Fibroblast of the conjunctiva (primary cell): ENCODE measurements at places on chromosomes 7 and 10.

GRCh38 chr7:107563081-107563774, 492 bp downstream of the COG5 start:
- DNase-seq: no peak

DNA sequence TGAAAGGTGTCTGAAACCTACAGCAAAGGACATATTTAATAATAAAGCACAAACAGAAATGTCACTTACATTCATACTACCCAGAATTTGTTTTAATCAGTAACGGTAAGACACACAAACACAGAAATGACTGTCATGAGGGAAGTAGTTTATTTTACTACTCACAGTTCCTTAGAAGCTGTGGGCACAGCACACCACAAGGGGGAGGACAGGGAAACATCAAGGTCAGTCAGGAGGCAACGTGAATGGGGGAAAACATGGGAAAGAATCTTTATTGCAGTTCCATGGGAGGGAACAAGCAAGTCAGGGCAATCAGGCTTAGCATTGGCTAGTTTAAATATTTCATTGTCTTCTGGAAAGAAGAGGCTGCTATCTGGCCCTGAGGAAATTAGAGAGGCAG, 123.8 kb upstream of the PDSS1 start:
- DNase-seq: no peak

DNA sequence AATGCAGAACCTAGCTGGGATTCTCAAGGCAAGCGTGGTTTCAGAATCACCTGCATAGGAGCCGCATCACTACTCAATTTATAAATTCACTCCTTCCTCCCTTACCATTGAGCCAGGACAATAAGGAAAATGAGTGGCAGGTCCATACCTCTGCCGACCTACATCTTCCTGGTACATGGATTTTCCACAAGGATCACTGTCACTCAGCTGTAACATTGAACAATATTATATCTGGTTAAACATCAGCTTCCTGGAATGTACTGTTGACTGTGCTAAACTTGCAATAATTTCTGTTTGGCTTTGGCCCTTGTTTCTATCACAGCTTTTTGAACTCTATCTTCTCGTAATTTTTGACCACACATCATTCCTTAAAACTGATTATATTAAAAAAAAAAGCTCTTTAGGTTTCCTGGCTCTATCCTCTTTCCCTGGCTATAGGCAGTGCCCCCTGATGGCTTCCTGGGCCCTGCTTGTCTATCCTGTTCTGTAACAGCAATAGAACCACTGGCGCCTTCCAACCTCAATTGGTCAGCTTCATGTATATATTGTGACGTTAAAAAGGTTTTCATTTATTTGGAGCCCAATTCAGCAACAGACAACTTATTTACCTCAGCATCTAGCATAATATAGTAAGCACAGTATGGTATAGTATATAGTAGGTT, 59.2 kb downstream of the RNLS start:
- no peak for DNase-seq

DNA sequence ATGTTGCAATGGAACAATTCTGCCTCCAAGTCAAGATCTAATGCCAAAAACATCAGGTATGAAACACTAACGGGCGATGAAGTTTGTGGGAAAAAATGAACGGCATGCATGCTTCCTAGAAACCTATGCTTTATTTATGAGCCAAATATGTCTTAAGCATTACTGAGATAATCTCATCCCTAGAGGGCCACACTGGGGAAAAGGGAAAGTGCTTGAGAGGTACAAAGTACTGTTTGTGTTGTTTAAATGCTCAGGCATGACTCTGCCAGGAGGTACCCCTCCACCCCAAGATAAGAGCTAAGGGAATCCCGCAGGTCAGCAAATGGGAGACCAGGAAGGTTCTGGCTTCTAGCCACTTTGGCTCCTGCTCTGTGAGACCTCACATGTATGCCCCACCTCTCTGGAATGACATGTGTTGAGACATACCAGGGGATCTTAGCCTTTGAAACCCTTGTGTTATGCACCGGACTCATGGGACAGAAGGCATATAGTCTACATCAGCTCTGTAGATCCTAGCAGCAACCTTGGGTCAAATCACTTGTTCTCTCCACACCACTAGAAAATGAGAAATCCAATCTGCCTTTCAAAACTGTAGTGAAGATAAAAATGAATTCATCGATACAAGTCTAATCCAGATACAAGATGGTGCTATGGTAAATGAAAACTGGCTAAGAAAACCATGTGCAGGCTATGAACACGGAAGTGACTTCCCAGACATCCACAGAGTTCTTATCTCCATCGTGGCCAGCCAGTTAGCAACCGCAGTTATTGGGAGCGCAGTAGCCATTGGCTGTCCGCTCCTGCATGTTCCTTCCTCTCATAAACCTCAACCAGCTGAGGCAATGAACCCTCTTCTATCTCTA, 61.0 kb downstream of the CREB3L2 start:
- peak; percentile 51 for DNase-seq

DNA sequence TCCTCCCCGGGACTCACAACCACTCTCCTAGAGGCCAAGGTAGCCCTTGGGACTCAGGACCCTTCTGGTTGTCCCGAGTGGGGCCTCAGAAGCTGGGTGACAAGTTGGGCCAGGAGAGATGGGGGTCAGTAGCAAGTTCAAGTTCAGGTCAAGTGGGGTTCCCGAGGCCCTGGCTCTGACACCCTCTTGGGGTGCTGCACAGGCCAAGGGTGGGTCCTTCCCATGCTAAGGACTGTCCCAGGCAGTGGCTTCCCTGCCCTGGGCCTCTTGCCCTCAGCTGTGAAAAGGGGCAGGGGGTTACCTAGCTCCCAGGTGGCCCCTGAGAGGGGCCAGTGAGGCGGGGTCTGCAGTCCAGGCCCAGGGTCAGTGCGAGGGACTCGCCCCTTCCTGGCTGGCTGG, 115.4 kb upstream of the TNRC18 start:
- DNase-seq: no peak

GRCh38 chr7:33024189-33024757, 38.3 kb downstream of the NT5C3A start:
- DNase-seq: no peak

DNA sequence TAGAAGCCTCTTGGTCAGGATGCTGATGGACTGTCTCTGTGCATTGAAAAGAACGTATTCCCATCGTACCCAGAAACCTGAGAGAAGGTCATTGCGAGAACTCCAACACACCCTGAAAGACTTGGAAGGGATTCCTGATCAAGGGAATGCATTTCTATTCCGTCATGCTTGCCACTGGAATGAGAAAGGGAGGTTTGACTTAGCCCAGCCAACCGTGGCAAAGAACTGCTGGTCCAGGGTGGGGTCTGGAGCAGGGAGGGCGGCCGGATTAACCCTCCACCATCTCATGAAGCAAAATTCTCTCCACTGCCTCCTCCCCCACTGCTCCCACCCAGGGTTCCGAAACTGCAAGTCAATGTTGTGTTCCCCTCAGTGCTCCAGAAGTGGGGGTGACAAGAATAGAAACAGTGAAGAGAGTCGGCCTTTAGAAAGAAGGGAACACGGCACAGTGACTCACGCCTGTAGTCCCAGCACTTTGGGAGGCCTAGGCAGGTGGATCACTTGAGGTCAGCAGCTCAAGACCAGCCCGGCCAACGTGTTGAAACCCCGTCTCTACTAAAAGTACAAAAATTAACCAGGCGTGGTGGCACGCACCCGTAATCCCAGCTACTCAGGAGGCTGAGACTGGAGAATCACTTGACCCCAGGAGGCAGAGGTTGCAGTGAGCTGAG, 137.5 kb upstream of the MGMT start:
- DNase-seq: no peak

GRCh38 chr10:109727436-109727835, 195.9 kb downstream of the XPNPEP1 start:
- DNase-seq: no peak

DNA sequence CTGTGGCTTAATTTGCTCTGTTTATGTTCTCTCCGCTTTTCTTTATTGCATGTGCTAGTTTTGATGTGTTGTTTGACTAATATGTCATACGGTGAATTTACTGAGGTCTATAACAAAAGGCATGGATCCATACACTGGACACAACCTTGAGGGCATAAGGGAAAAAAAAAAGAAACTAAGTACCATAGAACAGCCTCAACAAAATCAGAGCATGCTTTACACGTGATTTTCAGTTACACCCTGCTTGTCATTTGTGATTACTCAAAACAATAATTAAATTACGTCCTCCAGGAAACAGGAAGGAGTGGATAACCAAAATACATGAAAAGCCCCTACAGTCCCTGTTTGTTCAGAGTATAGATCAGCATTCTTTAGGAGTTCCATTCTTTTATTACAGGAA, 150.5 kb downstream of the CRPPA start:
- no peak for DNase-seq

DNA sequence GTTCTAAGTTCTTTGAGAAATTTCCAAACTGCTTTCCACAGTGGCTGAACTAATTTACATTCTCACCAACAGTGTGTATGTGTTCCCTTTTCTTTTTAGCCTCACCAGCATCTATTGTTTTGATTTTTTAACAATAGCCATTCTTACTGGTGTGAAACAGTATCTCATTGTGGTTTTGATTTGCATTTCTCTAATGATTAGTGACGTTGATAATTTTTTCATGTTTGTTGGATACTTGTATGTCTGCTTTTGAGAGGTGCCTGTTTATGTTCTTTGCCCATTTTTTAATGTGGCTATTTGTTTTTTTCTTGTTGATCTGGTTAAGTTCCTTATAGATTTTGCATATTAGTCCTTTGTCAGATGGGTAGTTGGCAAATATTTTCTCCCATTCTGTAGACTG, 191.4 kb downstream of the AGMO start:
- DNase-seq: no peak

- no peak for DNase-seq
Measured at GRCh38 chr10:113409175-113409574, 143.7 kb upstream of the HABP2 start.

- DNase-seq: no peak
Measured at GRCh38 chr10:112376396-112376790, 2.5 kb downstream of the ACSL5 start.

- no peak for DNase-seq
Measured at GRCh38 chr7:52876402-52876801, 159.0 kb upstream of the POM121L12 start.

GRCh38 chr10:123999956-124000615, 93.3 kb downstream of the CHST15 start:
- no peak for DNase-seq

DNA sequence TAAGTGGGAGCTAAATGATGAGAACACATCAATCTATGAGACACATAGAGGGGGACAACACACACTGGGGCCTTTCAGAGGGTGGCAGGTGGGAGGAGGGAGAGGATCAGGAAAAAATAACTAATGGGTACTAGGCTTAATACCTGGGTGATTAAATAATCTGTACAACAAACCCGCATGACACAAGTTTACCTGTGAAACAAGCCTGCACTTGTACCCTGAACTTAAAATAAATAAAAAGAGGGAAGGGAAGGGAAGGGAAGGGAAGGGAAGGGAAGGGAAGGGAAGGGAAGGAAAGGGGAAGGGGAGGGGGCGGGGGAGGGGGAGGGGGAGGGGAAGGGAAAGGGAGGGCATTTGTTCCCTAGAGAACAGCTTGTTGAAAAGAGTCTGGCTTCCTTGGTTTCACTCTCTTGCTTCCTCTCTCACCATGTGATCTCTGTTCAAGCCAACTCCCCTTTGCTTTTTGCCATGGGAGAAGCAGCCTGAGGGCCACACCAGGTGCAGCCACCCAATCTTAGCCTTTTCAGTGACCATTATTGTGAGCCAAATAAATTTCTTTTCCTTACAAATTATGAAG, 57.7 kb downstream of the FAM13C start:
- no peak for DNase-seq

GRCh38 chr7:99016196-99016595, 127.7 kb downstream of the SMURF1 start:
- no peak for DNase-seq
